ENCODE measurements at places on chromosomes 16 and 17.

DNA sequence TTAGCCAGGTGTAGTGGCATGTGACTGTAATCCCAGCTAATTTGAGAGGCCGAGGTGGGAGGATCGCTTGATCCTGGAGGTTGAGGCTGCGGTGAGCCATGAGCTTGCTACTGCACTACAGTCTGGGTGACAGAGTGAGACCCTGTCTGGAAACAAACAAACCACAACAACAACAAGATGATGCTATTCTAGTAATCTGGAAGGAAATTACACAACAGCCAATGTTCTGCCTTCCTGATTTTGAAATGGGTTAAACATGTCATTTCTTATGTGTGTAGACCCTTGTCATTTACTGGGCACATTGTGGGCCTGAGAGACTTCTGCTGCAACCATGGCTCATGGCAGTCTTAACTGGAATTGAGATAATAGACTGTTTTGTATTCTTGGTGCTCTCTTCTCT is 5.9 kb downstream of the COQ7 start:
- H3K36me3 ChIP-seq, result peaks cover 18% of the 10 kb centered on the region
- no peaks in the 10 kb centered on the region for H3K4me1 ChIP-seq
- no peak for DNase-seq
- no peak overlapping the region for H3K27ac ChIP-seq
- H3K27me3 ChIP-seq, result no peaks in the 10 kb centered on the region
- no peak overlapping the region for H3K4me3 ChIP-seq

GRCh38 chr16:23924128-23924527 is 88.3 kb downstream of the PRKCB start:
- H3K4me1 ChIP-seq, result peaks cover 33% of the 10 kb centered on the region
- H3K27me3 ChIP-seq, result no peaks in the 10 kb centered on the region
- H3K36me3 ChIP-seq, result peaks cover 33% of the 10 kb centered on the region

- DNase-seq, result no peak
- peaks cover 4% of the 10 kb centered on the region for H3K4me1 ChIP-seq
- H3K27ac ChIP-seq, result no peak overlapping the region
- no peaks in the 10 kb centered on the region for H3K27me3 ChIP-seq
- no peak overlapping the region for H3K4me3 ChIP-seq
- H3K36me3 ChIP-seq, result peaks cover 5% of the 10 kb centered on the region
Observed at GRCh38 chr17:43768382-43768781, 9.8 kb upstream of the SOST start.

- DNase-seq, result no peak
- H3K4me1 ChIP-seq, result peaks cover 31% of the 10 kb centered on the region
- peaks cover 8% of the 10 kb centered on the region for H3K27me3 ChIP-seq
Observed at GRCh38 chr17:47200325-47200664, 8.9 kb upstream of the MYL4 start.

- DNase-seq, result no peak
- H3K4me1 ChIP-seq, result peaks cover 2% of the 10 kb centered on the region
- no peaks in the 10 kb centered on the region for H3K27me3 ChIP-seq
- H3K36me3 ChIP-seq, result peaks cover 17% of the 10 kb centered on the region
Observed at GRCh38 chr17:75889454-75889853, 7.3 kb downstream of the TRIM65 start.

DNA sequence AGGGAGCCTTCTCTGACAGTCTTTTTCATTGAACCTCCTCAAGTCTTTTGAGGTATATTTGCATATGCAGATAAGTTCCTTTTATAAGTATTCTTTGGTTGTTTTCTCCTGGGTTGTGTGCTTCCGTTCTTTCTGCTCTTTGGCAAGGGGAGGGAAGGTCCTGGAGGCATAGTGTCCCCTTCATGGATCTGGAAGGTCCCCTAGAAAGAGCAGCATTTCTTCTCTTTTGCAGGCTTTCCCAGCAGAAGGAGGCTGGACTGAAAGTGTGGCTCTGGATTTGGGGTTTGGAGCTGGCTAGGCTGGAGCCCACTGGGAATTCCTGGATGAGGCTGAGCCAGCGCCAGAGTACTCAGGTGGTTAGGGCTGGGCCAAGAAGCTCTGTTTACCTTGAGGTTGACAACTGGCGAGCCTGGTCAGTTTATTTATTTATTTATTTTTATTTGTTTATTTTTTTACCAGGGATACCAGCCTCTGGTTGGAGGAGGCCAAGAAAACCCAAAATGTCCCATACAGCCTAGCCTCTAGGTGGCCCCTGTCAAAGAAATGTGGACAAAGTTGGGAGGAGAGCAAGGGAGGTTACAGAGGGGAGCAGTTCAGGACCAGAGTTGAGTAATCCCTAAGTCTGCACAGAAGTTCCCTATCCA is 5.4 kb upstream of the TOP2A start:
- H3K27ac ChIP-seq, result no peak overlapping the region
- no peak overlapping the region for H3K4me3 ChIP-seq
- H3K27me3 ChIP-seq, result peaks cover 3% of the 10 kb centered on the region
- H3K4me1 ChIP-seq, result peaks cover 37% of the 10 kb centered on the region
- DNase-seq, result no peak

DNA sequence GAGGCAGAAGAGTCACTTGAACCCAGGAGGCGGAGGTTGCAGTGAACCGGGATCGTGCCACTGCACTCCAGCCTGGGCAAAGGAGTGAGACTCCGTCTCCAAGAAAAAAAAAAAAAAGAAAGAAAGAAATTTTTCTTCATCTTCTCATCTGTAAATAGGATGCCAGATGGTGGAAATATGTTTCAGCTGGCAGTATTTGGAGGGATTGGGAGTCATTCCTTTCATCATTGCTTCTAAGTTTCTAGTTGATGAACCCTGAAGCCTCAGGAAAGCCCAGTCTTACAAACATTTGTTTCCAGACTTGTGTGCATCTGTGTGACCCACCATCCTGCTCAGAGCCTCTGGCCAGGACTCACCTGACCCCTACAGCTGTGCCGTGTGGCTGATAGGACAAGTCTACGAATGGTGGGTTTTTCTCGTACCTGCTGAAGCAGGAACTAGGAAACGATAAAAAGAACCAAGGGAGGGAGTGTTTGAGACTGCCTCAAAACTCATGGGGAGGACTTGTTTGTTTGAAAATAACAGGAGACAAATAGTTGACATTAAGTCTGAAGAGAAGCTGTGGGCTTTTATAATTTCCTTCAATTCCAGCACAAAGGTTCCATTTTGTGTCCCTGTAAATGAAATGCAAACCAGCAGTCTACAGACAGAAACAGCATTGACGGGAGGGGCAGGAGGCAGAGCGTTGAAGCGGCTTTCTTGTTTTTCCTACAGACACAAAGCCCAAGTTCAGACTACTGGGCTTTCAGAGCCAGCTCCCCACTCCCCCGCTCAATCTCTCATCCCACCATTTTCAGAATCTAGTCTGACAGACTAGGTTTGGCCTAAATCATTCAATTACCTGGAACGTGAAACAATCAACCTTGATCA is 24.9 kb downstream of the CDRT4 start:
- DNase-seq, result no peak
- H3K27me3 ChIP-seq, result no peaks in the 10 kb centered on the region
- no peak overlapping the region for H3K4me3 ChIP-seq
- no peak overlapping the region for H3K27ac ChIP-seq
- peaks cover 29% of the 10 kb centered on the region for H3K36me3 ChIP-seq

- H3K4me1 ChIP-seq, result peaks cover 7% of the 10 kb centered on the region
- H3K36me3 ChIP-seq, result peaks cover 42% of the 10 kb centered on the region
- no peak for DNase-seq
- H3K4me3 ChIP-seq, result no peak overlapping the region
Observed at GRCh38 chr17:64005734-64006167, 7.6 kb downstream of the PRR29 start.

- no peaks in the 10 kb centered on the region for H3K27me3 ChIP-seq
- no peaks in the 10 kb centered on the region for H3K36me3 ChIP-seq
- no peak overlapping the region for H3K4me3 ChIP-seq
- no peak overlapping the region for H3K27ac ChIP-seq
- DNase-seq, result no peak
- H3K4me1 ChIP-seq, result no peaks in the 10 kb centered on the region
Observed at GRCh38 chr16:66161942-66162341, 204.5 kb upstream of the CDH5 start.

- peaks cover 6% of the 10 kb centered on the region for H3K4me1 ChIP-seq
- DNase-seq, result no peak
- H3K27me3 ChIP-seq, result peaks cover 8% of the 10 kb centered on the region
- peaks cover 13% of the 10 kb centered on the region for H3K36me3 ChIP-seq
- no peak overlapping the region for H3K4me3 ChIP-seq
- no peak overlapping the region for H3K27ac ChIP-seq
Observed at GRCh38 chr17:78647032-78647431, 69.8 kb upstream of the DNAH17 start.

- peaks cover 5% of the 10 kb centered on the region for H3K4me1 ChIP-seq
- DNase-seq, result no peak
- H3K27me3 ChIP-seq, result peaks cover 5% of the 10 kb centered on the region
- no peak overlapping the region for H3K27ac ChIP-seq
- no peak overlapping the region for H3K4me3 ChIP-seq
Observed at GRCh38 chr17:13027246-13027645, 9.4 kb upstream of the ELAC2 start.
